ENCODE measurements at places on chromosomes 3 and 15.

- no peak overlapping the region for H3K27ac ChIP-seq
- H3K4me3 ChIP-seq = no peak overlapping the region
- no peak for DNase-seq
- no peaks in the 10 kb centered on the region for H3K4me1 ChIP-seq
- H3K36me3 ChIP-seq = peaks cover 33% of the 10 kb centered on the region
Observed at GRCh38 chr3:143060906-143061305, 58.7 kb upstream of the CHST2 start.

DNA sequence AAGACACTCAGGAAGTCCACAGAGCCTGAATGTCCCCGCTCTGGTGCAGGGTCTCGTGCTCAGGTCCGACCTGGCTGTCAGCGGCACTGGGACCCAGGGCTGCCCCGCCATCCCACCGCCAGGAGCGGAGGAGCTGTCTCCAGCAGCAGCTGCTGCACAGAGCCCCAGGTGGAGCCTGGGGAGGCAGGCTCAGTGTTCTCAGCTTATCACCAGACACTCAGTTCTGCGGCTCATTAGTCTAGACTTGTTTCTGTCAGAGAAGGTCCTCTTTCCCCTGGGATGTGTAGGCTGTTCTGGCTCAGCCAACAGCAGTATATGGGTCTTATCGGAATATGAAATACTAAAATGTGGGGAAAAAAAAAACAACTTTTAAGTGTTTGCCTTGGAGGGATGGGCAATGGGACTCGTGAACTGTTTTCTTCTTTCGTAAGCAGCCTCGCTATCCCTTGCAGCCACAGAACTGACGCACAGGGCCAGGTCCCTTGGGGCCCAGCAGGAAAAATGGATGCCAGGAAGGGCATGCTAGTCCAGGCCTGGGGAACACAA is 75.9 kb downstream of the KLF13 start:
- H3K27me3 ChIP-seq = no peaks in the 10 kb centered on the region
- DNase-seq = peak; percentile 66
- H3K4me1 ChIP-seq = peaks cover 27% of the 10 kb centered on the region
- H3K36me3 ChIP-seq = no peaks in the 10 kb centered on the region
- peak overlapping the region; percentile 18 for H3K4me3 ChIP-seq
- peak overlapping the region; percentile 22 for H3K27ac ChIP-seq

DNA sequence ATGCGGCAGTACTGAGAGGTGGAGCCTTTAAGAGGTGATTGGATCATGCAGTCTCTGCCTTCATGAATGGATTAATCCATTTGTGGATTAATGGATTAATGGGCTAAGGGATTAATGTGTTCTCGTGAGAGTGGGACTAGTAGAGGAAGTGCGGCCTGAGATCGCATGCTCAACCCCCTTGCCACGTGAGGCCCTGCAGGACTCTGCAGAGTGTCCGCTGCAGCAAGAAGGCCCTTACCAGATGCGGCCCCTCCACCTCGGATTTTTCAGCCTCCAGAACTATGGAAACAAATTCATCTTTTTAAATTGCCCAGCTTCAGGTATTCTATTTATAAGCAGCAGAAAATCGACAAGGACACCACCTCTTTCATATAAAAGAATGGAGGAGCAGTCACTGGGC is 148.8 kb downstream of the TPRA1 start:
- no peaks in the 10 kb centered on the region for H3K4me1 ChIP-seq
- H3K27ac ChIP-seq = no peak overlapping the region
- H3K27me3 ChIP-seq = no peaks in the 10 kb centered on the region
- no peaks in the 10 kb centered on the region for H3K36me3 ChIP-seq
- DNase-seq = no peak

DNA sequence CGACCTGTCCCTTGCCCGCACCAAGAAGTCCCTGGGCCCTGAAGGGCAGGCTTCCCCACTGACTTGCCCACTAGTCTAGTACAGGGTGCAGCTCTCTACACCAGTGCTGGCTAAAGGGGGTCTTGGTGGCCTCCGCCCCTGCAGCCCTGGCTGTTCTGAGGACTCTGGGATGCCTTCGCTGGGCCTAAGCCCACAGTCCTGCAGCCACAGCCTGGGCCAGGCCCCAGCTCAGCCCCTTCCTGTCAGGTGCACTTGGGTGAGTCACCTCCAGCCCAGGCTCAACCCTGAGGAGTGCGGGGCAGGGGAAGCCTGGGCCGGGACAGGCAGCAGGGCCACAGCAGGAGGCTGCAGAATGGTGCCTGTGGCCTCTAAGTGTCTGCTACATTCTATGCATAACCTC is 971 bp downstream of the C3orf22 start:
- DNase-seq = no peak
- no peaks in the 10 kb centered on the region for H3K27me3 ChIP-seq
- H3K27ac ChIP-seq = no peak overlapping the region
- no peaks in the 10 kb centered on the region for H3K36me3 ChIP-seq
- no peaks in the 10 kb centered on the region for H3K4me1 ChIP-seq

- no peak overlapping the region for H3K4me3 ChIP-seq
- no peaks in the 10 kb centered on the region for H3K27me3 ChIP-seq
- H3K4me1 ChIP-seq = no peaks in the 10 kb centered on the region
- DNase-seq = no peak
- H3K36me3 ChIP-seq = no peaks in the 10 kb centered on the region
Observed at GRCh38 chr3:162367429-162368260, 871.0 kb downstream of the OTOL1 start.

DNA sequence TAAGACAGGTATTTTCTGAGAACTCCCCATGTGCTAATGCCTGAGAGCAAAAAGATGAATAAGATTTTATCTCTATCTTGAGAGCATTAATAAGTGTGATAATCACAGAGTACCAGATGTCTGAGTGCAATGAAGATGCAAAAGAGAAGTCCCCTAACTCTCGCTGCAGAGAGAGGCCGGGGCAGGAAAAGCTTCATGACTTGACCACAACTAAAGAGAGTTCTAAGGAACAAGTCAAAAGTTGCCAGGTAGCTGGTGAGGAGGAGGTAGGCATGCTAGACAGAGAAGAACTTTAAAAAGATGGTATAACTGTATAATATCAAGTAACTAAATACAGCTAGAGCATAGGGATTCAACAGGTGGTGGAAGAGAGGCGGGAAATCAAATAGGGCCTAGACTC is 28.8 kb downstream of the MTMR10 start:
- no peak overlapping the region for H3K27ac ChIP-seq
- no peaks in the 10 kb centered on the region for H3K4me1 ChIP-seq
- no peaks in the 10 kb centered on the region for H3K27me3 ChIP-seq
- no peak for DNase-seq
- H3K4me3 ChIP-seq = no peak overlapping the region

- peaks cover 72% of the 10 kb centered on the region for H3K4me1 ChIP-seq
- H3K27ac ChIP-seq = no peak overlapping the region
- no peaks in the 10 kb centered on the region for H3K27me3 ChIP-seq
- peaks cover 19% of the 10 kb centered on the region for H3K36me3 ChIP-seq
- H3K4me3 ChIP-seq = no peak overlapping the region
Observed at GRCh38 chr3:129557548-129557894, 14.5 kb downstream of the H1-8 start.

- no peak overlapping the region for H3K4me3 ChIP-seq
- H3K27ac ChIP-seq = no peak overlapping the region
- no peak for DNase-seq
- no peaks in the 10 kb centered on the region for H3K36me3 ChIP-seq
- H3K27me3 ChIP-seq = no peaks in the 10 kb centered on the region
- no peaks in the 10 kb centered on the region for H3K4me1 ChIP-seq
Observed at GRCh38 chr3:43747641-43748040, 56.9 kb downstream of the ABHD5 start.

GRCh38 chr3:53134631-53135232 is 4.5 kb upstream of the RFT1 start:
- no peak overlapping the region for H3K4me3 ChIP-seq
- H3K4me1 ChIP-seq = no peaks in the 10 kb centered on the region
- DNase-seq = peak; percentile 58
- H3K27ac ChIP-seq = no peak overlapping the region
- H3K36me3 ChIP-seq = no peaks in the 10 kb centered on the region

- peaks cover 6% of the 10 kb centered on the region for H3K36me3 ChIP-seq
- H3K27me3 ChIP-seq = no peaks in the 10 kb centered on the region
- no peak for DNase-seq
- H3K4me3 ChIP-seq = no peak overlapping the region
Observed at GRCh38 chr15:82768414-82769054, 37.3 kb downstream of the FSD2 start.

DNA sequence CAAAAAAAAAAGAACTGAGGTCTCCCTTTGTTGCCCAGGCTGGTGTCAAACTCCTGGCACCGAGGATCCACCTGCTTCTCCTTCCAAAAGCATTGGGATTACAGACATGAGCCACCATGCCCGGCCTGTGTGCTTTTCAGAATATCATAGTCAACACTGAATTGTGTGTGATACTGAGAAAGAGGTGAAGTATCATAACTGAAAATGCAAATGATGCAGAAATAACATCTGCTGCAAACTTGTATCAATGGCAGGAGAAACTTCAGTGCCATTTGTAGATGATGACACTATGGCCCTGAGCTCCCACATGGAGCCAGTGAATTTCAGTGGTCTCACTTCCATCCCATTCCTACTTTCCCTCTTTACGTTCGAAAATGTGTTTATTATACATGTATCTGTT is 21.9 kb downstream of the IL12A start:
- no peaks in the 10 kb centered on the region for H3K27me3 ChIP-seq
- H3K4me1 ChIP-seq = no peaks in the 10 kb centered on the region
- no peak for DNase-seq
- no peak overlapping the region for H3K4me3 ChIP-seq

- no peaks in the 10 kb centered on the region for H3K27me3 ChIP-seq
- no peaks in the 10 kb centered on the region for H3K4me1 ChIP-seq
- no peak overlapping the region for H3K4me3 ChIP-seq
- DNase-seq = no peak
Observed at GRCh38 chr3:8246070-8246469, 255.6 kb upstream of the LMCD1 start.

GRCh38 chr15:92161039-92161670 is 232.5 kb upstream of the ST8SIA2 start:
- no peaks in the 10 kb centered on the region for H3K27me3 ChIP-seq
- no peak overlapping the region for H3K27ac ChIP-seq
- H3K4me3 ChIP-seq = no peak overlapping the region
- no peak for DNase-seq
- no peaks in the 10 kb centered on the region for H3K36me3 ChIP-seq
- no peaks in the 10 kb centered on the region for H3K4me1 ChIP-seq

DNA sequence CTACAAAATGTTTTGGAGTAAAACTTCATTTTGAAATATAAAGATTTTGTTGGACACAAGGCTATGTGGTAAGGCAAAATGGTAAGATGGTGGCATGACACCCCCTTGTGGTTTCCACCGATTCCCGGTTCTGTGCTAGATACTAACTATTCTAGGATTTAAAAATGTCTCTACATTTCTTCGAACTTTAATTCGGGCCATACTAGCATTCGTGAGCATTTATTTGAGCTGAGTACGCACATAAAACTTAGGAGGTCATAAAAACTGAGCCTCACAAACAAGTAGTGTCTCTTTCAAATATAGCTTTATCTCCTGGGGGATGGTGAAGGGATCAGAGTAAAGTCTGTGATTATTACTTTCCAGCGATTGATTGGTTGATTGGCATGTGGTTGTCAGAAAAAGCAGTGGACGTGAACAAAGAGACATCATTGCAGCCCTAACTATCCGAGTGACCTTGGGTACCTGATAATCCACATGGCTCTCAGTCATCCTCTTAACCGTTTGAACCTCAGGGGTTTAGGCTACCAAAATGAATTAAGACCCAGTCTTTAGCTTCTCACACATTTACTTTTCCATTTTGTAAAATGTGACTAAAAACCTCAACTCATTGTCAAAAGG is 1.1 kb upstream of the ZNF639 start:
- H3K27me3 ChIP-seq = no peaks in the 10 kb centered on the region
- H3K36me3 ChIP-seq = peaks cover 5% of the 10 kb centered on the region
- peak; percentile 27 for DNase-seq
- peak overlapping the region; percentile 85 for H3K27ac ChIP-seq
- peak overlapping the region; percentile 97 for H3K4me3 ChIP-seq

DNA sequence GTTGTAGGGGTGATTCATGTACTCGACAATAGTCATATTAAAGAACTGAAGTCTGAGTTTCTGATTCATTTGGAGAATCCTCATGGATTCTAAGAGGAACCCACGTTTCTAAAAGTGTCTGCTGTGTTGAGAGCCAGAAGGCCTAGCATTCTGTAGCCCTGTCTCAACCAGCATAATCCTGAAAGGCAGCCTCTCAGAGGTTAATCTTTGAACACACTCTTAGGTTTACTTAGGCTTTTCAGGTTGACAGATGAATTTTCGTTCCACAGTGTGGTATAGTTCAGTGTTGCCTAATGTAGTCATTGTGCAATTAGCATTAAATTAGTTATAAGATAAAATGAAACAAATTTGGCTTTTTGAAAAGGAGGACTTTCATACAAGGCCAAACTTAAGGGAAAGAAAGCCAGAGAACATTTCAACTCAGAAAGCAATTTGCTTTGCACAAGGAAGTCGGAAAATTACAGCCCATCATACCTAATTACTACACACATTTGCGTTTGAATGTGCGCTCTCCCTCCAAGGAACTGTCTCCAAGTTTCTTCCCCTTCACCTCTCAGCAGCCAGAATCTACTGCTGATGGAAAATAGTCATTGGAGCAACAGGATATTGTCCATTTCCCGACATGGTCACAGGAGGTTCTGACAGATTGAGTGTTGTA is 42.0 kb downstream of the AGBL1 start:
- DNase-seq = no peak
- H3K4me3 ChIP-seq = no peak overlapping the region
- no peaks in the 10 kb centered on the region for H3K4me1 ChIP-seq
- no peak overlapping the region for H3K27ac ChIP-seq
- peaks cover 10% of the 10 kb centered on the region for H3K27me3 ChIP-seq

- peaks cover 9% of the 10 kb centered on the region for H3K36me3 ChIP-seq
- H3K27me3 ChIP-seq = no peaks in the 10 kb centered on the region
- no peak overlapping the region for H3K4me3 ChIP-seq
- DNase-seq = no peak
- peaks cover 27% of the 10 kb centered on the region for H3K4me1 ChIP-seq
- H3K27ac ChIP-seq = no peak overlapping the region
Observed at GRCh38 chr15:66400351-66400774, 13.7 kb downstream of the MAP2K1 start.

DNA sequence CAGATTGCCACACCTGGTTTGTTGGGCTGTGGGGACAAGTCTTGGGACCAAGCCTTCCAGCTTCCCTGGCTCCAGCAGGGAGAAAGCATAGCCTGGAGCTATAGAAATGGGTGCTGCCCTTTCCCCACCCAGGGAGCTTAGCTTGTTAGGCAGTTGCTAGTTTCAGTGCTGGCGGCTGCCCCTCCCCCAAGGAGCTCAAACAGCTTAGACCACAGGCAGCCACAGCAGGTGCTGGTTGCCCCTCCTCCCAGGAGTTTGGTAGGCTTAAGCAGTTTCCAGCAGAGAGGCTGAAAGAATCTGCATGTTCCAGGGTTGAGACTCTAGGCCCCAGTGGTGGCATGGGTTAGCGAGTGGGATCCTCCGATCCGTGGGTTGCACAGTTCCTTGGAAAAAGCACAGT is 889.7 kb downstream of the IGSF11 start:
- H3K36me3 ChIP-seq = no peaks in the 10 kb centered on the region
- H3K4me1 ChIP-seq = no peaks in the 10 kb centered on the region
- H3K4me3 ChIP-seq = no peak overlapping the region
- H3K27me3 ChIP-seq = no peaks in the 10 kb centered on the region

GRCh38 chr15:44075535-44075934 is 119.5 kb downstream of the FRMD5 start:
- no peak for DNase-seq
- no peaks in the 10 kb centered on the region for H3K36me3 ChIP-seq
- no peaks in the 10 kb centered on the region for H3K4me1 ChIP-seq
- H3K27me3 ChIP-seq = no peaks in the 10 kb centered on the region

DNA sequence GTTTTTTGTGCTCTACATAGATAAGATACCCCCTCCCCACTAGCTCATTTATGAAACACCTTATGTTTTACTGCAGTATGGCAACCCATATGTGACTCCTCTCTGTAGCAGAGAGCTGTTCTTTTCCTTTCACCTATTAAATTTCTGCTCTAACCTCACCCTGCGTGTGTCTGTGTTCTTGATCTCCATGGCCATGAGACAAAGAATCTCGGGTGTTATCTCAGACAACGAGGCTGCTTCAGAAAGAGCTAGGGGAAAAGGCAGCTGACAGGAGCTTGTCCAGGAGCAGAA is 18.0 kb downstream of the CCR8 start:
- H3K27me3 ChIP-seq = no peaks in the 10 kb centered on the region
- no peak for DNase-seq

Data from SJCRH30 (cell line).